ENCODE measurements at places on chromosomes 7 and 10.
A peak's percentile ranks its signal among the peaks of the same experiment; 100 is the strongest.

DNA sequence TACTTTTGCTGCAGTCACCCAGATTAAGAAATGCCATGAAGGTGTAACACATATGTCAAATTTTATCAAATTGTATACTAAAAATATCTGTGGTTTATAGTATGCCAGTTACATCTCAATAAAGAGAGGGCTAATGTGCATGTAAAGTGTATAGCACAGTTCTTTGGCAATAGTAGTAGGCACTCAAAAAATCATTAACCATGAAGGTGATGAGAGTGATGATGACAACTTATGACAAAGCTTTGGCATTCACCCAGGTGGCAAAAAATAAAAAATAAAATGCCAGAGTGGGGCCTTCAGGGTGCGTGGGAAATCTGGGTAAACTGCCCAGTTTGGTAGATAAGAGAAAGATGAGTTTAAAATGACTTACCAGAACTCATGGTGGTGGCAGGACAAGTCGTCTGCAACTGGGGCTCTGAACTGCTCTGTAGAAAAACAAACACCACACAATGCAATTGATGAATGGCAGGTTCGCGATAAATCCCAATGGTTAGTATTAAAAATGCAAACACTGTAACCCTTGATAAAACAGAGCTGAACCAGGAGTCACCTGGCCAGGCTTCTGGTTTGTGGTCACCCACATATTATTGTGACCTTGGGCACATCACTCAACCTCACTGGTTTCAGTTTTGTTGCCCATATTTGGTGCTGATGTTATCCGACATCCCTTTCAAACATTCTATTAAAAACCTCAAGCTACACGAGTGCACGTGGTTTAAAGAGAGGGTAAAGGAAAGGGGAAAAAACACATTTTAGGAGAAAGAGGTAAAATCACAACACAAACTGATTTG is 120.2 kb downstream of the SORBS1 start:
- DNase-seq: no peak

GRCh38 chr7:28413011-28413410 is 693 bp downstream of the CREB5 start:
- no peak for DNase-seq

DNA sequence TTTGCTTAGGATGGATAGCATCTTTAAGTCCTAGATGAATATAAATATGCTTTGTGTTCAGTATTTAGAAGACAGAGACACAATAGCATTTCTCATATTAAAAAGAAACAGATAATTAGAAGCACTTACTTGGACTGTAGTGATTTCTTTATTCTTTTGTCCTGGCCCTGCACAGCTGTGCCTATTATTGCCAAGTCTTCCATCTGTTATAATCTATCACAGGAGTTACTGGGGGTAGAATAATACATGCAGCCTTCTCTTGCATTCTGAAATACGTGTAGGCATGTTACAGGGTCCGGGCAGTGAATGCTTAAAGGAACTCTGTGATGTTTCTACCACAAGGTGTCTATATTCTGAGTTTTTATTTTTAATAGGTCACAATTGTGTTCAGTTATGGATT is 461.5 kb upstream of the COBL start:
- no peak for DNase-seq

- DNase-seq: peak; percentile 42
These were observed 32.6 kb upstream of the TECTB start for GRCh38 chr10:112250555-112250954.

- no peak for DNase-seq
These were observed at the start of gene ICA1 for GRCh38 chr7:8261711-8262695. Gene ICA1, minus strand, starts transcription at chr7:8262167. Its CDS starts 26,241 bp downstream, at chr7:8235926.

- no peak for DNase-seq
These were observed 10.4 kb downstream of the SYPL1 start for GRCh38 chr7:106101726-106102125.

DNA sequence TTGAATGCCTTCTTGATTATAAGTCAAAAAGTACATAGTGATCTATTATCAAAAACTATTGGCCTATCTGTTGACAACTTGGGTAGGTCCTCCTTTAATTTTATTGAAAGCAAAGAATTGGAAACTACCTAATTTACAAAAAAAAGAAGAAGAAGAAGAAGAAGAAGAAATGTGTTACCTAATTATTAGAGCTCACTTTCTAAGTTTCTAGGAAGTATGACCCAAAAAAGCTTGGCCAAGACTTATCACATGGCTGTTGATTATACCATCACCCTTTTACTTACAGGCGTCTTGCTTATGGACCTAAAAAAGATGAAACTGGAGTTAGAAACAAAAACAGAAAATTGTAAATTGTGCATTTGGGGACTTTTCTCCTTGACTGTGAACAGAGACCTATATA is 81.8 kb upstream of the PIK3CG start:
- no peak for DNase-seq

DNA sequence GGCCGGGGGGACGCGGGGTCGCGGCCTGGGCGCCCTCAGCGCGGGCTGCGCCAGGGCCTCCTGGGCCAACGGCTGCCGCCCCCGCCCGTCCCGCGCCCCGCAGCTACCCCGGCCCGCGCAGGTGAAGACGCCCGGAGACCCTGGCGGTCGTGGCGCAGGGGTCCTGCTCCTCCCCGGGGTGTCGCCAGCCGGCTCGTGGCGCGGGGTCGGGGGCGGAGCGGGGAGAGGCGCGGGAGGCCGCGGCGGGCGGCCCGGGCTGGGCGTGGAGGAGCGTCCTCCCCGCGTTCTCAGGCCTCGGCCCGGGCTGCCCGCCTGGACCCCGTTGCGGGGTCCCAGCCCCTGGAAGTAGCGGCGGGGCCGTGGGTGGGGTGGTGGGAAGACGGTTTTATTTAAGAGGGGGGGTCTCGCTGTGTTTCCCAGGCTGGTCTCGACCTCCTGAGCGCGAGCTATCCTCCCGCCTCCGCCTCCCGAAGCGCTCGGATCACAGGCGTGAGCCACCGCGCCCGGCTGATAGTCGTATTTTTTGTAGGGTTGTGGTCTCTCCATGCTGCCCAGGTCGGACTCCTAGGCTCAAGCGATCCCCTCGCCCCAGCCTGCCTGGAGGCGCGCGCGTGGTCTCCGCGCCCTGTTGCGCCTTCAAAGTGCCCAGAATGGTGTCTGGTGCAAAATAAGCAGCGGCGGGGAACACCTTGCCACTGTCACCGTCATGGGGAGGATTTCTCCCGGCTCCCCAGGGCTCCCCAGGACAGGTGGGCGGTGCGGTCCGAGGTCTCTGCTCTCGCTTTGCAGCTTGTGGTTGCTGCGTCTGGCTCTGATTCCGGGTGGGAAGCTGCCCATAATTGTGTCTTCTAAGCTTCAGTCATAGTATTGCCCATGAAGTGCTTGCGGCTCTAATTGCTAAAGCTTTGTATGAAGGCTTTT is 15.3 kb upstream of the SUN1 start:
- DNase-seq: no peak

DNA sequence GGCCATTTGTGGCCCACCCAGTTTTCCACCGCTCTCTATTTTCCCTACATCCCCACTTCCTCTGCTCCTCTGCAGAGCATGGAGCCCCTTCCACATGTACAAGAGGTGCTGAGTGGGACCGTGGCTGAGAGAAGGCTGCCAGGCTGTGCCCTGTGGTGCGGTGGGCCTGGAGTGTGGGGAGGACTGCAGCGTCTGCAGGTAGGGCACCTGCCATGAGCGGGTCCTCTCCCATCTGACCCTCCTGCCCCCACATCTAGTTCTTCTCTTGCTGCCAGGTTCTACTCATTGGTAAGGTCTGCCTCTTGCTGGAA is 145.6 kb upstream of the FAM20C start:
- no peak for DNase-seq

DNA sequence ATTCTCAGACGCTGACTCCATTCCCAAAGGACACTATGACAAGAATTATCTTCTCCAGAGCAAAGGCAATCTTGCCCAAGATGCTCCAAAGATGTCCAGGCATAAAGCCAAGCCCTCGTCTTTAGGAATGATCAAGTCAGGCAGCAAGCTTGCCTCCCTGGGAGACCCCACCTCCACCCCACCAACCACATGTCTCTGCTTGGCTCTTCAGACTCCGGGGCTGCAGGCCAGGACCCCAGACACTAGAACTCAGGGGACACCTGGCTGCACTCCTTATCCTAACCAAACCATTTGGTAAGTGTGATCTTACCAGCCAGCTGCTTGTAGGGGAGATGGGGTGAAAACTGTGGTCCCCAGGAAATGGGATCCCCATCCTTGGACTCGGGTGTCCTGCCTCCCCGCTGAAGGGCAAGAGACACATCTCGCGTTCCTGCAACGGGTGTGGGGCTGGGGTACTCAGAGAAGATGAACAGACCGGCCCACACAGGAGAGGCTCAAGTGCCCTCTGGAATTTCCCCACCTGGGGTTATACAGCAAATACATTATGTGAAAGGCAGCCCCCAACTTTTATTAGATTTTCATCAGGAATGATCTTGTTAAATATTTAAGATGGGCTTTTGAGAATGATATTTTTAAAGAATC is 55.7 kb downstream of the INSIG1 start:
- DNase-seq: no peak

Measured in fibroblast of the aortic adventitia (primary cell).